ENCODE measurements at places on chromosomes 1 and 21. TPM values are rescaled to one million over a fixed set of nuclear protein-coding genes. Genes with fewer than 3 reads are reported as not detected.
A peak's percentile ranks its signal among the peaks of the same experiment; 100 is the strongest.

- DNase-seq = no peak
These were observed 178.5 kb upstream of the LYPLAL1 start for GRCh38 chr1:218995091-218995665.

- peak; percentile 76 for DNase-seq
These were observed 18.2 kb downstream of the TMEM201 start for GRCh38 chr1:9606948-9607347.

DNA sequence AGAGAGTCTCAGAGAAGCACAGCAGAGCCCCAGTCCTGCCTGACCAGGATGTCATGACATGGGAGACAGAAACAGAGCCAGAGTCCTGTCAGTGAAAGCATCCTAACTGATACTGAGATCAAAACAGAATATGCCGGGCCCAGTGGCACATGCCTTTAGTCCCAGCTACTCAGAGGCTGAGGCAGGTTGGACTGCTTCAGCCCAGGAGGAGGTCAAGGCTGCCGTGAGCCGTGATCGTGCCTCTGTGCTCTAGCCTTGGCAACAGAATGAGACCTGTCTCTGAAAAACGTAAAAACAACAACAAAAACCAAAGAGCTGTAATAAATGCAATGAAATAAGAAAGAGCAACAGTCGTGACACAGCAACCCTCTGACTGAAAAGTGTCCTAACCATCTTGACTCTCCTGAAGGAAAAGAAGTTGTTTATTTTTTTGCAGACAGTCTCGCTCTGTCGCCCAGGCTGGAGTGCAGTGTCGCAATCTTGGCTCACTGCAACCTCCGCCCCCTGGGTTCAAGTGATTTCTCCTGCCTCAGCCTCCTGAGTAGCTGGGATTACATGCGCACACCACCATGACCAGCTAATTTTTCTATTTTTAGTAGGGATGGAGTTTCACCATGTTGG, 189.2 kb downstream of the SLC45A1 start:
- DNase-seq = no peak

GRCh38 chr1:197312163-197312562, 44.1 kb downstream of the CRB1 start:
- no peak for DNase-seq

GRCh38 chr1:109814223-109814622, 50.5 kb upstream of the EPS8L3 start:
- no peak for DNase-seq

DNA sequence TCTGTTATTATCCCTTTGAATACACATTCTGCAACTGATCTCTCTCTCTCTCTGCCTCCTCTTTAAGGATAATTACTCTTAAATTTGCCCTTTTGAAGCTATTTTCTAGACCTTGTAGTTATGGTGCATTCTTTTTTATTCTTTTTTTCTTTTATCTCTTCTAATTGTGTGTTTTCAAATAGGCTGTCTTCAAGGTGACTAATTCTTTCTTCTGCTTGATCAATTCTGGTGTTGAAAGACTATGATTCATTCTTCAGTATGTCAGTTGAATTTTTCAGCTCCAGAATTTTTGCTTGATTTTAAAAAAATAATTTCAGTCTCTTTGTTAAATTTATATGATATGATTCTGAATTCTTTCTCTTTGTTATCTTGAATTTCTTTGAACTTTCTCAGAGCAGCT, 95.6 kb upstream of the GPR52 start:
- DNase-seq = peak; percentile 58

GRCh38 chr1:60898987-60899386, 183.4 kb upstream of the NFIA start:
- no peak for DNase-seq

GRCh38 chr1:204507317-204508105, 8.7 kb upstream of the MDM4 start:
- DNase-seq = no peak

DNA sequence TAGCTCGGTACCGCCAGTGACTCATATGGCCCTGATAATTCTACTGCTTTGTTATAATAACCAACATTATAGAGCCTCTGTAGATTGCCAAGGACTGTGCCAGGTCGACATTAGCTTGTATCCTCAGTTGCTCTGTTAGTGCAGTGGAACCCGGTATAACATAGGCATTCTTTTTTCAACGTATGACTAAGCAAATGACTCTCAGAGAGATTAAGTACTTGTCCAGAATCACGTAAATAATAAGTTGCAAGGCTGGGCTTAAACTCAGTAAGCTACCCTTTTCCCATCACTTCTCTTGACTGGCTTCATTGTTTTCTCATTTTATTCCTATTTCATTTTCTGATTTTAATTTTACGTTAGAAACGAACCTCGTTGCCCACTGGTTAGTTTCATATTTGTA, 85.1 kb downstream of the UBE4B start:
- peak; percentile 4 for DNase-seq

DNA sequence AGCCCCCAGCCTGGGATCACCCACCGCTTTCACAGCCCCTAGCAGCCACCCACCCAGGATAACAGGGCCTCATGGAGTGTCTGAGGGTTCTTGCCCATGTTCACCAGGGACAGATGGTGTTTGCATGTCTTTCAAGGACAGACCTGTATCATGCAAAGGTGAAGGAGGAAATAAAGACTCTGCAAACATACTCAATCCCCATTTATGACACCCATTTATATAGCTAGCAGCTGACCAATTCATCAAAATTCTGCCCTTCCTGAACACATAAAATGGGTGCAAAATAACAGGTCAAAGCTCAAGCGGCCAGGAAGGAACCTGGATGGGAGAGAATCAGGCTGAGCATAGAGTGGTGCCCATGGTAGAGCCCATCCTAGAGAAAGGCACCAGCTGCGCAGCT, 32.8 kb upstream of the LYPD8 start:
- no peak for DNase-seq

DNA sequence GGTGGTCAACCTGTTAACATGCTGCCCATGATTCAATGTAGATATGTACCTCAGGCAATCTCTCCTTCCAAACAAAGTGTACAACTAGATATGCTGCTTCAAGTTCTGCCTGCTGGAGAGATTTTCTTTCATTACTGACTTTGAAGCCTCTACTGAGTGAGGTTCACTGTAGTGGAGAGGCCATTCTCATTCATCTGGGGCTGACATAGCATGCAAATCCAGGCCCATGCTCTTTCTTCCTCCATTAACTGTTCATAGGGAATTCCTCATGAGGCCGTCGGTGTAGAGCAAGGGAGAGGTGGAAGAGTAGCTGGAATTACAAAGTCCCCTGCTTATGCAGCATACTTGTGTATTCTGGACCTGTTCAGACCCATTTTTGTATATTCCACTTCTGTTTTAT, 38.6 kb downstream of the VANGL2 start:
- DNase-seq = no peak

DNA sequence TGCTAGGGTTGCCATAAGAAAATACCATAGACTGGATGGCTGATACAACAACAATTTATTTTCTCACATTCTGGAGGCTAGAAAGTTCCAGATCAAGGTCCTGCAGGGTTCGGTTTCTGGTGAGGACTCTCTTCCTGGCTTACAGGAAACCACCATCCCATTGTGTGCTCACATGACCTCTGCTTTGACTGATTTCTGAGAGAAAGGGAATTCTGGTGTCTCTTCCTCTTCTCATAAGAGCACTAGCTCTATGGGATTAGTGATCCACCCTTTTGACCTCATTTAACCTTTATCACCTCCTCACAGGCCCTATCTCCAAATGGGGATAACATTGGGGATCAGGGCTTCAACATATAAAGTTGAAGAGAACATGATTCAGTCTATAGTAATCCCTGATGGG, 47.5 kb downstream of the MRPL39 start:
- DNase-seq = no peak

DNA sequence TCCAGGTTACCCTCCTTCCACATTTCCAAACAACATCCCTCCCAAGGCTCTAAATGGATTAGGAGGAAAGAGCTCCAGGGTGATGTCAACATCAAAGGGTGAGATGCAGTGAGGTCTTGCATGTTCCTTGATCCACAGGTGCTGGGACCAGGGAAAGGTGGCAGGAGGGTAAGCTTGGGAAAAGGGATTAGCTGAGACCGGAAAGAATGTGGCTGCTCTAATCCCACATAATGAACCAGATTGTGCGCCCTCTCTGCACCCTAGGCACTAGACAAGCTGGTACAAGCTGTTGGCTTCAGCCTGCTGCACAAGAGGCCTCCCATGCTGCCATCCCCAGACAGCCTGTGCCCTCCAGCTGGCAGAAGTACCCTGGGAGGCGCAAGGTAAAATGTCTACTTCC, 34.9 kb downstream of the PLXNA2 start:
- DNase-seq = no peak

DNA sequence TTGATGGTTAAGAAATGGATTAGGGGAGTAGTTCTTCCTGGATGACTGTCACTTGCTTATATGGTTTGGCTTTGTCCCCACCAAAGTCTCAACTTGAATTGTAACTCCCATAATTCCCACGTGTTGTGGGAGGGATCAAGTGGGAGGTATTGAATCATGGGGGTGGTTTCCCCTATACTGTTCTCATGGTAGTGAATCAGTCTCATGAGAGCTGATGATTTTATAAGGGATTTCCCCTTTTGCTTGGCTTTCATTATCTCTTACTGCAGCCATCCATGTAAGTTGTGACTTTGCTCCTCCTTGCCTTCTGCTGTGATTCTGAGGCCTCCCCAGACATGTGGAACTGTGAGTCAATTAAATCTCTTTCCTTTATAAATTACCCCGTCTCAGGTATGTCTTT, 1621.1 kb downstream of the MRPL39 start:
- no peak for DNase-seq

DNA sequence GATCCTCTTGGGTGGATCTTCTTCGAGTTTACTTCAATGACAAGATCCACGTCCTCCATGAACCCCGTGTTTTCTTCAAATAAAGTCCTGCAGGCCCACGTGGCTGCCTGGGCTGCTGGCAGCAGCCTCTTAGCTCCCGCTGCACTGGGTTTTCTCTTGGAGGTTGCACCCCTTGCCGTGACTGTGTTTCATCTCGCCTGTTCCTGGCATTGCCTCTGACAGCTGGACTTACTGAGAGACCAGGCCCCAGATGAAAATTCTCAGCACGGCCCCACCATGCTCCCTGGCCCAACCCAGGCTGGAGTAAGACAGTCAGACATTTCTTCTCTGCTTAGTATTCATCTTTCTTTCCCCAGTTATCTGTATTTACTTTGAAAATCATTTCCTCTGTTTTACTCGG, 274.8 kb upstream of the RUNX1 start:
- no peak for DNase-seq

DNA sequence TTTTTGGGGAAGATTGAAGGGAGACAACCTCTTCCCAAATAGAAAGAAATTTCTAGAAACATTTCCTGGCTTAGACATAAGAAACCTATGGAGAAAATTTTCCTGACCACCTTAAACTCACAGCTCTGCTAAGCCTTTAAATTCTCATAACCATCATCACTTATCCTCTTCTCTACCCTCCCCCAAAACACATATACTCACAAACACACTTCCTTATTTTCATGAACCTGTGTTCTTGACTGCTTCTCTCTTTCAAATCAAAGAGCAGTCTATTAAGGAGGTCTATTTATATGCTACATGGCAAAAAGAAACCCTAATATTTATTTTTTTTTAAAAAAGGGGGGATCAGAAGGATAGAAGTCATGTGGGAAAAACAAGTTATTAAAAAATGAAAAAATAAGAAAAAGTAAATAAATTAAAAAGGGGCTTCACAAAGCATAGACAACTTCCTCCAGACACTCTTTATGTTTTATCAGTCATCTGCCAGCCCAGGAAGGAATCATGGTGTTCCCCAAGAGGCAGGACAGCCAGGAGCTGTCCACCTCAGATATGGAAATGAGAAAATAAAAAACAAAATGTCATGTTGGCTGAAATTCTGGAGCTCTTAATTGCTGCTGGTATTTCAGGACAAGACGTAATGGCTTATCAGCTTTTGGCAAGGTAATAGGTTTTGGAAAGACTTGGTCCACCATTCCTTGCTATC, 12.8 kb upstream of the RGS2 start:
- no peak for DNase-seq

The AIM2 gene
- 0.59 TPM for total RNA-seq

The CREB3L4 gene
- total RNA-seq = 8.8 TPM

The HJV gene
- total RNA-seq = not detected

The TNN gene
- not detected for total RNA-seq

The SFN gene
- total RNA-seq = under 0.01 TPM

The CD1C gene
- not detected for total RNA-seq

The ORC1 gene
- 1.2 TPM for total RNA-seq

The LRRC71 gene
- total RNA-seq = 0.59 TPM

The ADAMTSL4 gene
- 3.2 TPM for total RNA-seq

The SYT2 gene
- not detected for total RNA-seq

All from osteoblast (primary cell).